Activated T-helper 1 cell treated with anti-CD3 and anti-CD28 coated beads, Interleukin-2, amount 50 U/mL, for 16 hours (primary cell): ENCODE measurements at places on chromosomes 6 and 20.

GRCh38 chr6:119764927-119765681 lies 415.5 kb upstream of the MAN1A1 start:
- no peak for DNase-seq

- no peak for DNase-seq
These were observed 36.9 kb upstream of the FANCE start for GRCh38 chr6:35415065-35415891.

GRCh38 chr6:108751851-108752732 lies 96.1 kb upstream of the ARMC2 start:
- DNase-seq, result no peak

DNA sequence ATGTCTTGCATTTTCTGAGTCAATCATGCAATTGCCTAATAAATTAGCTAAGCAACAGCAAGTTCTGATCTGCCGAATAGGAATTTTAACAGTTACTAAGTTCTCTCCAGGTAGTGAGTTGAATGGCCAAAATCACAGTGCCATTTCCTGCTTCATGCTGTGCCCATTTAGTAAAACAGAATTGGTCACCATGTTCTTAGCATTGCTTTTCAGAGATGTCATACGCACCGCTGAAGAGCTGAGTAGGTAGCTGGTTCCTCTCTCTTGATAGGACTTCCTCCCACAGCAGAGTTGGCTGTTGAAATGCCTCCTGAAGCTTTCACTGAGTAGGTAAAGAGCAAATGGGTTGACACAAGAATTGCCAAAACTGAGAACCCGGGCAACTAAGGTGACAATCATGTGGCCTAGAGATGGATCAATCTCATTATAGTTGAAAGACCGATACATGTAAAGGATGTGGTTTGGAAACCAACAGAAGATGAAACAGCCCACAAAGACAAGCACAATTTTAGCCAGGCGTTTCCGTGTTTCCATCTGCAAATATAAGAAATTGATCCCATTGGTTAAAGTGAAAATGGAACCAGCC lies 57.1 kb upstream of the GJE1 start:
- DNase-seq, result no peak

DNA sequence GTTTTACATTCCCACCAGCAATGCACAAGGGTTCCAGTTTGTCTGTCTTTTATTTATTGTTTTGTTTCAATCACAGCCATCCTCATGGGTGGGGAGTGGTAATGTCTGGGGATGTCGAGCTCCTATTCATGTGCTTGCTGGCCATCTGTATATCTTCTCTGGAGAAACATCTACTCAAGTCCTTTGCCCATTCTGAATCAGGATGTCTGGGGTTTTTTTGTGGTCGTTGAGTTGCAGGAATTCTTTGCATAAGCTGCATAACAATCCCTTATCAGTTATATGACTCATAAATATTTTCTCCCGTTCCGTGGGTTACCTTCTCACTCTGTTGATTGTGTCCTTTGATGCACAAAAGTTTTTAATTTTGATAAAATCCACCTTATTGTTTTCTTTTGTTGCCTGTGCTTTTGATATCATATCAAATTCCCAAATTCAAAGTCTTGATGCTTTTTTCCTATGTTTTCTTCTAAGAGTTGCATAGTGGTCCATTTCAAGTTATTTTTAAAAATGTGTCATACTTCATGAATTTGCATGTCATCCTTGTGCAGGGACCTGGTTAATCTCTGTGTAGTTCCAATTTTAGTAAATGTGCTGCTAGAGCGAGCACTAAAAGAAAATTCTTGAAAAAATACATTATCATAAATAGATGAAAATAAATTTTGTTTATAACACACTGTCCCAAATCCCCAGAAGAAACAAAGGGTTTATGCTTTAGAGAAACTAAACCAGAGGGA lies 54.9 kb upstream of the PDE10A start:
- DNase-seq, result no peak

GRCh38 chr6:17986656-17987446 lies 584 bp downstream of the KIF13A start:
- DNase-seq, result no peak

GRCh38 chr6:53898026-53898795 lies 103.4 kb downstream of the LRRC1 start:
- no peak for DNase-seq

DNA sequence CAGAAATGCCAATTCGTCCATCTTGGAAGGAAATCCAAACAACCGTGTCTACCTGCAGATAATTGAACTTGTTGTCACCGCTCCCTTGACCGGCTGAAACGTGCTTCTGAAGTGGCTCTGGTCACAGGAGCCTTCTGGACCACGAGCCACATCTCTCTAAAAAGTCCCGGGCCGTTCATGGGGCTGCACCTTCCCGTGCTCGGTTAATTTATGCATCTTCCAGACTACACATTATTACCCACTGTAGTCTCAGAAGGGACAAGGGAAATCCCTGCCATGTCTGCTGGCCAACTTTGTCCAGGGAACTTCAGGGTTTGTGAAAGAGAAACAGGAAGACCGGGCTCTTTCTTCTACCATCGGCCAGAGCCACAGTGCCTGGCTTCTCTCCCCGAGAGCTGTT lies 63.4 kb upstream of the MPC1 start:
- DNase-seq, result no peak

- DNase-seq, result no peak
These were observed 89.6 kb upstream of the RIN2 start for GRCh38 chr20:19668418-19668817.

DNA sequence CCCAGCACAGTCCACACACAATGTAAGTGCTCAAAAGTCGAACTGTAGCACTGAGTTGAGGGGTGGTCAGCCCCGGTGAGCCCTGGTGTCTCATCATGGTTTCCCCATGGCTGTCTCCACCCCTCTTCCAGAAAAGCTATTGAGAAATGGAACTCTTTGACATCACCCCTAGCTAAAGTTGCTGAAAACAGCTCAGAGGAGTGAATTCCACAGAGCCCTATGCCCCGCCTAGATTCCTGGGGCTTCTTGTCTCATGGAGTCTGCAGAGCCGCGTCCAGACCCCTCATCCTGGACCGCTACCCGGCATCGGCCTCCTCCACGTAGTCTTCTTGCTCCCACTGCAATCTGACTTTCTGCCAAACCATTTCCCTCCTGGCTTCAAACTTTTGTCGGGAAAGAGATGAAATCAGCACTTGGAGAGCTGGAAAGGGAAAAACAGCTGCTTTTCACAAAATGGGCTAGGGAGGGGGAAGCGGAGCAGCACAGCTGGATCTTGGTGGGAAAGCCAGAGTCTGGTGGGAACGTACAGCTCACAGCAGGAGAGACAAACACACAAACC lies 132.2 kb downstream of the SNX5 start:
- DNase-seq, result no peak

GRCh38 chr6:84643778-84644177 lies 120.6 kb downstream of the TBX18 start:
- DNase-seq, result no peak
